Activated T-cell treated with anti-CD3 and anti-CD28 coated beads for 24 hours (primary cell): ENCODE measurements at places on chromosomes 3 and 15.
A peak's percentile ranks its signal among the peaks of the same experiment; 100 is the strongest.

GRCh38 chr15:31101262-31102038 is at the start of gene TRPM1:
TSS of gene TRPM1 (minus strand) at chr15:31101725. CDS start at chr15:31081355, 20,370 bp downstream.
- DNase-seq = no peak

DNA sequence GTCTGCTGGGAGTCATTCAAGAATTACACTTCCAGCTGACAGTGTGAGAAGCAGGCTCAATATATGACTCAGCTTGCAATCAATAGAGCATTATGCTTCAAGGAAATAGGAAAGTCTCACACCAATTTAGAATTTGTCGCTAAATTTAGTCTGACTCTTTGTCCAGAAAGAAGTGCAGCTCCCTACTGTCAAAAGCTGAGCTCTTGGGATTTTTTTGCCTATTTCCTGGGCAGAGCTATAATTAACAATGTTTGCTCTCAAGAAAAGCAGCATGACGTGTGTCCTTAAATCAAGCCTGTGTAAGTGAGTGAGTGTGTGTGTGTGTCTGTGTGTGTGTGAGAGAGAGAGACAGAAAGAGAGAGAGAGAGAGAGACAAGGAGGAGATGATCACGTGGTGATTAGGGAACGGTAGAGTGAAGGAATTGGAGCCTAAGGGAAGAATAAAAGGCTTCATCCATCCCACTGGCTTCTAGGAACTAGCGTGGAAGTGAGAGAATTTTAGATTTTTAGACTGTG is 16.4 kb upstream of the SLC35G2 start:
- no peak for DNase-seq

DNA sequence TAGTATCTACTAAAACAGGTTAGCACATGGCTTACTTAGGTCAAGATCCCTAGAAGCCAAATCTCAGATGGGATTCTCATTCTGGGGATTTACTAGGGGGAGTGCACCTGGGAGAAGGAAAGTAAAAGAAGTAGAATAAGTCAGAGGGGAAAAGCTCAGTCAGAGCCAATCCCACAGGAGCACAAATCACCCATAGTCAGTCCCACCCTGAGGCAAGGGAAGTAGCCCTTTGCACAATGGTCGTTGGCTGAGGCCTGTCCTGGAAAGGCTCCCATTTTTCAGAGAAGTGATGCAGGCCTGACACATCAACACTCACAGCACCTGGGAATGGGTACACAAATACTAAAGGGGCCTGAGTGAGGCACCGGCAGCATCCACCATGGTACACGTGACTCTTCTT is 39.8 kb downstream of the SST start:
- DNase-seq = no peak

GRCh38 chr3:16382845-16383244 is 117.8 kb downstream of the OXNAD1 start:
- DNase-seq = no peak

GRCh38 chr15:99279290-99279689 is 28.0 kb downstream of the LRRC28 start:
- DNase-seq = no peak

DNA sequence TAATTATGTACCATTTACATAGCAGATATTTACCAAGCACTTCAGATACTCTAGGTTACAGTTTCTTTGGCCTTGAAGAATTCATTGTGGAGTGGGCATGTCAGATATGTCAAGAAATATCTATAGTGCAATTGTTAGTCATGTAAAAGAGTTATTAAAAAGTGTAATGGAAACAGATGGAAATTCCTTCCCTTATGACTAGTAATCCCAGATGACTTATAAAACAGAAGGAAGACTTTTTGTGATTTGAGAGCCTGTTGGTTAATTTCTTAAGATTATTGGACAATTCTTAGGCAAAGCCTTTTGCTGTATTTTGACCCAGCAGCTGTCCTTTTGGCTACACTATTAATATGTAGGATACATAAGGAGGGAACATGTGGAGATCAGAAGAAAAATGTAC is 708.9 kb upstream of the NECTIN3 start:
- no peak for DNase-seq

- DNase-seq = no peak
These were observed 4.9 kb upstream of the TBC1D5 start for GRCh38 chr3:17747174-17747889.

DNA sequence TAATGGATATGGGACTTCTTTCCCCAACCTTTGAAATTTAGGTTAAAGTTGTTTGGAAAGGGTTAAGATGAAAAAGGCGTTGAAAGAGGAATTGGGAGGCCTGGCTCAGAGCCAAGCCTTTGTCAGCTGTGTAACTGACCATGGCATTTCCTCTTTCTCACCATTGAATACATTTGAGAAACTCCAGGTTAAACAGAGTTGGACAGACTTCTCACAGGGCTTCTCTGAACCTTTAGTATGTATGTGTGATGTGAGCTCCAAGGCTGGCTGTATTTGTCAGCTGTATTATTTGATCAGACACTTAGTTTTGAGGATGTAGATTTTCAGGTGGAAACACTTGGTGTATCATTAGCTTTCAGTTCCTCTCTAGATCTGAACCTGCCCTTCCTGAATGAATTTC is 136.4 kb upstream of the GOLGA6L4 start:
- DNase-seq = no peak

DNA sequence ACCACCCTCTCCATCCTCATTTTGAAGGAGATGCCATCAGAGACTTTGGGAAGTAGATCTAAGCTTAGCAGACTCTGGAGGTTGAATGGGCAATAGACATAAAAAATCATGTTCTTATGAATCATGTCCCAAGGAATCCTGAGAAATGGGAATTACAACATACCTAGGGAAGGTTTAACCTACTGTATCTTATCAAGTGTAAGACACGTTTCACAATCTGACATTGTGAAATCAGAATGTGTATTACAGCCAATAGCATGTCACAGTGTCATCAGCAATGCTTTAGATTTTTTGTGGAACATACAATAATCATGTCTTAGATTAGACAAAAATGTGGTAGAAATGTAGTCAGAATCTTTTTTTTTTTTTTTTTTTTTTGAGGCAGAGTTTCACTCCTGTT is 332.4 kb upstream of the TLE3 start:
- no peak for DNase-seq

DNA sequence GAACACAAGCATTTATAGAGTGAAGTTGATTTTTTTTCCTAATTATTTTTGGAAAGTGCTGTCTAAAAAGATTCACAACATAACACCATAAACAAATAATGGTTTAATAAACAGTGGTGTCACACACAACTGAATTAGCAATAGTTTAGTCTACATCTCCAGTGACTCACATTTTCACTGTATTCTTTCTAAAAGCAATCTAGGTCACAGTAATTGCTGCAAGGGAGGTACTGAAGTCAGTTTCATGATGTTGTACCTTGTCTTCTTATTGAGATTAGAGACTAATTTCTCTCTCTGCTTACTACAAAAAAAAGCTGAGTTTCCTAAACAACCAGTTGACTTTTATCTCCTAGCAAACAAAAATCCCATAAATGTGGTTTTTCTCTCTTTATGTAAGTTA is 29.6 kb downstream of the PLSCR4 start:
- no peak for DNase-seq

- no peak for DNase-seq
These were observed 221.1 kb upstream of the THBS1 start for GRCh38 chr15:39359771-39360170.

DNA sequence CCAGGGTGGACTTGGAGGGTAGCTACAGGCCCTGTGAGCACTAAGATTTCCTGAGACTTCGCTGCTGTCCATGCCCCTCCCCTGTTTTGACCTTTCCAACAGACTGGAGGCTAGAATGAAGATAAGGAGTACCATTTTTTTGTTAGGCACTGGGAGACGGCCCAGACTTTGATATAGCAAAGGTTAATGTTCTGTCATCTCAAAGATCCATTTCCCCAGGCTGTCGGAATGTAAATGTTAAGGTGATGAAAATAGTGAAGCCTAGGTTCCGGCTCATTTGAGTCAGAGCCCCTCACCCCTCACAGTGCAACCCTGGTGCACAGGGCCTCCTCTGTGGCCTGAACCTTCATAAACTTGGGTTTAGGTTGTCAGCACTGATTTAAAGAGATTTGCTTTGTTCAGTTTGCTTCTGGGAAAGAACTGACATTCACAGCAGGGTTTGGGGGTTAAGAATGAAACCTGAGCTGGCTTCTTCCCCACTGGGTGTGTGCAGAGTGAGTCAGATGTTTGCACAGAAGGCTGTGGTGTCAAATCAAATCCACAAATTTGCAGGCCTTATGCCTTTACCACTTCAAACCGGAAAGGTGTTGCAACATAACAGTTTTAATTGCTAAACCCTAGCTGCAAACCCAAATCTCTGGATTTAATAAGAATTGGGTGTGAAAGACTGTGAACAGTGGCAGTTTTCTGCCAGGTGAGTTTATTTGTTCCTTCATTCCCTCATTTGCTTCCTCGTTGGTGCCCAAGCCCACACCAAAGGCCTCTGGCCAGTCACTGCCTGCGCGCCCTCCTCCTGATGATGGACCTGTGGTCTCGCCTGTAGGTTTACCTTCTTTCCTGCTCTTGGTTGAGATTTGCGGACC is 20.6 kb upstream of the KCTD6 start:
- DNase-seq = peak; percentile 54

DNA sequence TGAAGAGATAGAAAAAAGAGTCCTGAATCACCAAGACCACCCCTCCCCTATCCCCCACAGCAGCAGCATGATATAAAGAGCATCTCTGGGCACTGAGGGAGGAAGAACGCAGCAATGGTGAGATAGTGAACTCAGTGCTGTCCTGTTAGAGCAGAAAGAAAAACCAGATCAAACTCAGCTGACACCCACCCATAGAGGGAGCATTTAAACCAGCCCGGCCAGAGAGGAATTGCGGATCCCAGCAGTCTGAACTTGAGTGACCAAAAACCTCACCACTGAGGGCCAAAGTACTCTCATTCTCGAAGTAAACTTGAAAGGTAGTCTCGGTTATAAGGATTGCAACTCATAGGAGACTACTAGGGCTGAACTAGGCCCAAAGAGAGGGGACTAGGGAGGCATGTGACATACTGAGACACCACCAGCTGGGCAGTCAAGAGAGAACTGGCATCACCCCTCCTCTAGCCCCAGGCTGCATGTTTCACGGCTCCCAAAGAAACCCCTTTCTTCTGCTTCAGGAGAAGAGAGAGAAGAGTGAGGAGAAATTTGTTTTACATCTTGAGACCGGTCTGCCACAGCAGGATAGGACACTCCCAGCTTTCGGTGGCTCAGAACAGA is 39.2 kb upstream of the TGFBR2 start:
- DNase-seq = no peak

DNA sequence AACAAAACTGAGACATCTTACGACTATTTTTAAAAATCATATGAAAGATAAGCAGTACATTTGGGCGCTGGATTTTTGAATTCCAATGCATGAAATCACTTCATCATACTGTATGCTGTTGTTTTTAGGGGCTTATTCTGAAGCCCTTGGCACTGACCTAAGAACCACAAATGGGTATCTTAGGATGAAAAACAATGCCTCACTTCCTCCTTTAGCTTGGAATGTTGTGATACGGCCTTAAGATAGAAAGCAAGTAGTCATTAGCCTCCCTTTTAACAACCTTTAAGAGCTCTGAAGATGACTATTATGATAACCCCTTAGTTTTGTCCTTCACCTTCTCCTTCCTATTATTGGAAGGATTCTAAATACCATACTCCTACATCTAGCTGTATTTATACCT is 289.8 kb downstream of the ARPP21 start:
- no peak for DNase-seq

GRCh38 chr15:60761505-60761845 is 282.5 kb upstream of the ICE2 start:
- no peak for DNase-seq

- DNase-seq = no peak
These were observed 32.2 kb upstream of the SEC22A start for GRCh38 chr3:123169492-123169929.

DNA sequence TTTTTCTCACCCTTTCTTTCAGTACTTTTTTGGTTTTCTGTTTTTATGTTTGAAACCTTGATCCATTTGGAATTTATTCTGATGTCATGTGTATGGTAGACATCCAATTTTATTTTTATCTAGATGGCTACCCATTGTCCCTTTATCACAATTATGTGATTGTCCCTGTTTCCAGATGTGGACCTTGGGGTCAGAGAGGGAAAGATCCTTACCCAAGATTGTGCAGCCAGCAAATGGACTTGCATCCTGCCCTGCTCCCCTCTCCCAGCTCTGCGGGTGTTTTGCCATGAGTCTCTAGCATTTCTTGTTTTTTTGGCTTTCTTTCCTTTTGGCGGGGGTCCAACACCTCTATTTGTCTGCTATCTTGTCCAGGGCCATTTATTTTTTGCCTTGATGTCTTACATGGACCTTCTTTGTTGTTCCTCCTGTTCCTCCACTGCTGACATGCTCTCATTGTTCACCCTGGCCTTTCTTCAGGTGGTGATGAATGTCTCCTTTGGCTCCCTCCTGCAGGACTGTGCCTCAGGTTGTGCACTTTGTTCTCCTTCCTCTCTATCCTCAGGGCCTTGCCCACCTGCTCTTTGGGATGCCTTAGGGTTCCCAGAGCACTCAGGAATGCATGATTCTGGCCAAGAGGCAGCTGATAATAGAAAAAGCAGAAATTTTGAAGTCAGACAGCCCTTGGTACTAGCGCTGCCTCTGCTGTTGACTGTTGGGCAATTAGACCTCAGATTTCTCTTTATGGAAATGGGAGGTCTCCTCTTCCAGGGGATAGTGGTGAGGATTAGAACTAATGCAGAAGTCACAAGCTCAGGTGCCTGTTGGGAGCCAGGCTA is 84.3 kb downstream of the EEFSEC start:
- DNase-seq = no peak

DNA sequence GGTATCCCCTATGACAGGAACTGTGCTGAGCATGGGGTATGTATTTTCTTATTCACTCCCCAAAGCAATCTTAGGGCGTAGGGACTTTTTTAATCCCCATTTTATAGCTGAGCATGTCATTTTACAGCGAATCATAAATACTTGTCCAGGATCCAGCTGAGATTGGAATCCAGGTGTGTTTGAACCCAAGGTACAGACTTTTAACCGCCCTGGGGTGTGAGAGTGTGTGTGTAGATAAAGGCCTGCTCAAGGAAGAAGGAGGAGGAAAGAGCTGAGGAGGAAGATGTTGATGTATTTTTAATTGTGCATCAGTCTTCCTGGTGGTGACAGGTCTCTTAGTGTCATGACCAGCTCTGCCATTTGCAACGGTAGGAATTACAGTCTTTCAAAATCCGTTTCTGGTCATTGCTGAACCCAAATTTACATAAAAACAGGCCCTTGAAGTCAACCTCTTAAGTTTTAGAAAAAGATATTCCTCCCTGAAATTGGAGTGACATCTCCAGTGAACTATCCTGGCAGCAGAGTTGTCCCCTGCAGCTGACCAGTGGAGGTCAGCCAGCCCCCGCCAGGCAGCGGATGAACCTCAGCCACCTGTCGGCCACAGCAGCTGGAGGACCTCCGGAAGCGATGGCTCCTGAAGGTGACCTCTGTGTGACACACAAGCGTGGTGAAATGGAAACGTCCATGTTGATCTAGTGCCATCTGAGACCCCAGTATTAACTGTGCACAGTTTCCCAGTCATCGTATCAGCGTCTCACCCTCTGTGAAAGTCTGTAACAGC is 92.8 kb upstream of the MITF start:
- no peak for DNase-seq

DNA sequence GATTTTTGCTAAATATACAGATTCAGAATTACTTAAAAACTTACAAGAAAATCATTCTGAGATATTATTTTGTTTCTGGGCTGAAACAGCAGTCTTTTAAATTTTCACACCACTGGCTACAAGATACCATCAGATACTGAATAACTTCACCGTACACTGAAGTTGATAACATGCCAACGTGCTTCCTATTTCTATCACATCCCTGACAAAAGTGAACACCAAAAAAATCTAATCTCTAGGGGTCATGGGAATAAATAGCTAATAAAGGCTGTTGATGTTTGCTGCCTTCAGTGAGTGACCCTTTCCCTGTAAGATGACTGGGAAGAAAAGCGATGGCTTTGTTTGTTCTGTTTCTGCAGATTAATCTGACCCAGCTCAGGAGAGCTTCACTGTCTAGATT is 120.5 kb downstream of the DUT start:
- no peak for DNase-seq
